Epithelial cell of alveolus of lung (primary cell): ENCODE measurements at places on chromosomes 7 and 10. TPM values are rescaled to one million over a fixed set of nuclear protein-coding genes. Genes with fewer than 3 reads are reported as not detected.

Gene HGF
- 78.2 and 389 TPM in 2 replicates for total RNA-seq

Gene CYP3A4
- total RNA-seq, result not detected in 2 replicates

Gene MICALL2
- total RNA-seq, result 14.0 and 31.9 TPM in 2 replicates

Gene ACTL6B
- not detected in 2 replicates for total RNA-seq

Gene MNX1
- total RNA-seq, result not detected in 2 replicates

Gene PAX4
- total RNA-seq, result not detected in 2 replicates

Gene OR2A42
- total RNA-seq, result not detected in 2 replicates

Gene TBC1D12
- 6.6 and 7.8 TPM in 2 replicates for total RNA-seq

Gene DDC
- 0.24 TPM in 1 of 2 replicates, not detected in the other for total RNA-seq

Gene CTTNBP2
- total RNA-seq, result 7.4 and 7.6 TPM in 2 replicates

Gene OIT3
- total RNA-seq, result not detected in 2 replicates

Gene ANKRD30A
- not detected in 2 replicates for total RNA-seq

Gene OR6B1
- not detected in 2 replicates for total RNA-seq

Gene OR2A5
- not detected in 2 replicates for total RNA-seq

Gene SPDYE6
- total RNA-seq, result not detected in 2 replicates
